ENCODE measurements at places on chromosomes 7 and 10. TPM values are rescaled to one million over a fixed set of nuclear protein-coding genes. Genes with fewer than 3 reads are reported as not detected.

DNA sequence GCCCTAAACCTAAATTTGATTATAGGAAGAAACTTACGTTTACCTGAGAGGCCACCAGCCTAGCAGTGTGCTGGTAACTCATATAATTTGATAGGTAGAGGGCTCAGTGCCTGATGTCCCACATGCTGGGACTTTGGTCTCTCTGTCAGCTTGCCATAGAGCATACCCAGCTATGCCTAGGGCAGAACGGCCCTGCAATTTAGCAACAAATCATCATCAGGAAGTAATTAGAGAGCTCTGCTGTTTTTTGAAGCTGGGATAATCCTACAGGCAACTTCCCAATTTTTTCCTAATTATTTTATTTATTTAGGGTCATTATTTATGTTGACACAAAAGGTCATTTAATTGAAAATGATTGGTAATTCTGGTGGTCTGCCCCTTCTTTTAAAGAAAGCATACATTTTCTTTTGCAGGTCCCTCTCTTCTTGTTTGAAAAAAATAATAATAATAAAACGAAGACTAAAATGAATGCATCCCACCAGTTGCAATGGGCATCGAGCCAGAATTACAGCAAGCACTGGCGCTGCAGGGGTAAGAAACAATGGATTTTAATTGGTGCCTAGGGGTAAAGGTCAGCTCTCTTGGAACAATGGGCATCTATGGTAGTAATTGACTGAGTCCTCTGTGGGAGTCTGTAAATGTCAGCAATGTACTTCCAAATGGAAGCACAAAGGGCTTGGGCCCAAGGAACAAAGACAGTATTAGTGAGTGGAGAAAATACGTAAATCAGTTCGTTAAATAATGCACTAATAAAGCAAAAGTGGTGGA, 348.0 kb downstream of the SORCS1 start:
- no peak for DNase-seq

DNA sequence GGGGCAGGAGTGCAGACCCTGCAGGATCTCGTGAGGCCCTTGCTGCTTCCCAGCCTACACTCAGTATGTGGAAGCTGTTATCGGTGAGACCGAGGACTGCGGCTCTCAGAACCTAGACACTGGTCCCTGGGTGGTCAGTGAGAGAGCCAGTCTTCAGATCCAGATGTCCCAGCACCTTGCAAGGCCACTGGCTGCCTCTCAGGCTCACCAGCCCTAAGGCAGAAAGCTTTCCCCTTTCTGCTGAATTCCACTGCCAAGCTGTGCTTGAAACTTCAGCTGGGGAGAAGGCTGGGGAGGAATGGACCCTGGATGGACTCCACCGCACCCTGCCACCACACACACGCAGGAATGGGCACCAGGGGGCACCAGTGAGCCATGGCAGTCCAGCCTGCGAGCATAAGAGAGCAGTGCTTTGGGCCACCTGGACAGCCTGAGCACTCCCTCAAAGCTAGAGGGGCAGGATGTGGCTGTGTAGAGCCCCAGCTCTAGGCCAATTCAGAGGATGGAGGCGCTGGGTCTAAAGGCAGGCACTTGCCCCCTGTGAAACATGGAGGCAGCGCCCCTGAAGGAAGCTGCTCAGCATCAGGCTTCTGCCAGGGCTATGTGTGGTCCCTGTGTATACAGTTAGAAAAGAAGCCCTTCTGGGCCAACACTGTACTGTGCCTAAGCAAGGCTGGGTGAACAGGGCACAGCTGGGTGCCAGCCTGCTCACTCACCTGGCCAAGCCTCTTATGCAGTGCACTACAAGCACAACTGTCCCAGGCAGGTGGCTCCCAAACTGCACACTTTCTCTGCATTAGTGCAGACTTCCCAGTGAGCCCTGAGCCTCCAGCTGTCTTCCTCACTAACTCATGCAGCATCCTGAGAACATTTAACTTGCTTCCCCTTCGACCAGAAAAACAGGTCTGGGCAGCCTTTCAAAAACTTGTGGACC, 21.6 kb downstream of the TMEM72 start:
- DNase-seq, result peak; percentile 83

GRCh38 chr10:35552650-35553342, 52.3 kb upstream of the GJD4 start:
- DNase-seq, result no peak

- no peak for DNase-seq
Measured at GRCh38 chr7:123773481-123773880, 24.7 kb upstream of the WASL start.

GRCh38 chr10:4120096-4120853, 335.3 kb upstream of the KLF6 start:
- DNase-seq, result no peak

GRCh38 chr7:46291601-46292150, 370.6 kb upstream of the IGFBP3 start:
- DNase-seq, result no peak

DNA sequence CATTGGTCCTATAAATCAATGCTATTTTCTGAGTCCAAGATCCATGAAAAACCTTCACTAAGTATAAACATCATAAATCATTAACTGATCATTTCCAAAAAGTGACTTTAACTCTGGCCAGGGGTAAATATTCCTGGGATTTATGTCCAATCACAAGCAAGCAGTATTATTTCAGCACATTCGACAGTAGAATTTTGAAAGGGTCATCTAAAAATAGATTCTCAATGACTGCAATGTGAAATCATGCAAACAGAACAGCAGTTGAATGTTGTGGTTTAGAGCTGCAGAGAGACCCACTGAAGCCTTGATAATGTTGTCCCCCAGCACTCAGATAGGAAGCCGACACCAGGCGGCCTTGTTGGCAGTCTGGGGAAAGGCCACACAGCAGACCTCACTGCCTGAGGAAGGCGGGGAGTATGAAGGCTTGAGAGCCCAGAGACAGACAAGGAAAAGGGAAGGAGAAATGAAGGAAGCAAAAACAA, 38.1 kb downstream of the FAM107B start:
- no peak for DNase-seq

DNA sequence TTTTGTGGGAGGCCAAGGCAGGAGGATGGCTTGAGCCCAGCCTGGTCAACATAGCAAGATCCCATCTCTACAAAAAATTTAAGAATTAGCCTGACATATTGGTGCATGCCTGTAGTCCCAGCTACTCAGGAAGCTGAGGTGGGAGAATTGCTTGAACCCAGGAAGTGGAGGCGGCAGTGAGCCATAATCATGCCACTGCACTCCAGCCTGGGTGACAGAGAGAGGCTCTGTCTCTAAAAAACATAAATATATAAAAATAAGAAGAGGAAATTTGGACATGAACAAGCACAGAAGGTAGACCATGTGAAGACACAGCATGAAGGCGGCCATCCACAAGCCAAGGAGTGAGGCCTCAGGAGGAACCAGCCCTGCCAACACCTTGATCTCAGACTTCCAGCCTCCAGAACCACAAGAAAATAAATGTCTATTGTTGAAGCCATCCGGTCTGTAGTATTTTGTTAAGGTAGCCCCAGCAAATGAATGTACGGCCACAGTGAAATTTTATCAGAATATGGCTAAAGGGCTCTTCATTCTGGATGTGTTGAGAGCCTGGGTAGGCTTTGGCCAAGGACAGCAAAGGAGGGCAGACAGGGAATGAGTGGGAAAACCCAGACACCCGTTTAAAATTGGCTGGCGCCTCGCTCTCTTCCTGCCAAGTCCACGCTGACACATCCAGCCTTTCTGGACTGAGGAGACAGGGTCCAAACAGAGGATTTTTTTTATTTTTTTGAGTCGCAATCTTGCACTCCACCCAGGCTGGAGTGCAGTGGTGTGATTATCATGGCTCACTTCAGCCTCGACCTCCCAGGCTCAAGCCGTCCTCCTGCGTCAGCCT, 12.9 kb upstream of the GRID2IP start:
- DNase-seq, result no peak

DNA sequence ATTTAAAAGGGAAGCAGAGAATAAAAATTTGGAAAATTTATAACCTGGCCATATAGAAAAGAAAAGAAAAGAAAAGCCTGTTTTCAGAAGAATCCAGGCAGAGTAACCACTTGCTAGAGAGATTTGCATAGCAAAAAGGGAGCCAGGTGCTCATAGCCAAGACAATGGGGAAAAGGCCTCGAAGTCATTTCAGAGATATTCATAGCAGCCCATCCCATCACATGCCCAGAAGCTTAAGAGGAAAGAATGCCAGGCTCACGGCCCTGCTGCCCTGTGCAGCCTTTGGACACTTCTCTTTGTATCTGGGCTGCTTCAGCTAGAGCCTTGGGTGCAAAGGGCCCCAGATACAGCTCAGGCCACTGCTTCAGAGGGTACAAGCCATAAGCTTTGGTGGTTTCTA, 159.8 kb downstream of the CCDC7 start:
- DNase-seq, result no peak

DNA sequence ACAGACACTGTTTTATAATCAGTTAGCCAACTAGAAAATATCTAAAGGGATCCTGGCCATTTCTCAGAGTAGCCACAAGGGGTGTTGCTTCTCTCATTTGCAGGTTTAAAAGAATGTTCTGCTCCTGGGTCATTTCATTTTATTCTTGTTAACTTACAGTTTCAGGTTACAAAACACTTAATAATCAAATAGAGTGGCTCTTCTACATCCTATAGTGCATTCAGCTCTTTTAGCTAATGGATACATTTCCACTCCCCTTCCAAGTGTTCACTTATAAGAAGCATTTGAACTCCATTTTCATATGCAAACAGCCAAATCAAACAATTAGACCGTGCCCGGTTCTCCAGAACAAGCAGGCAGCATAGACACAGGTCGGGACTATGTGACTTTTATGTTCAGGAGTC, 117.5 kb downstream of the TRIL start:
- DNase-seq, result no peak

- DNase-seq, result no peak
Measured at GRCh38 chr7:122438006-122438405, 133.5 kb upstream of the FEZF1 start.

The MBL2 gene
- total RNA-seq, result not detected

The IL6 gene
- not detected for total RNA-seq

The PLAC9 gene
- not detected for total RNA-seq

The RSPH10B2 gene
- not detected for total RNA-seq

The PSD gene
- total RNA-seq, result 18.2 TPM

The PRF1 gene
- total RNA-seq, result 57.3 TPM

The TFEC gene
- not detected for total RNA-seq

The PRSS1 gene
- total RNA-seq, result not detected

The HGF gene
- total RNA-seq, result not detected

The PAXIP1 gene
- 7.2 TPM for total RNA-seq

Measured in CD8-positive, alpha-beta T cell (primary cell).